ENCODE measurements at places on chromosomes 6 and 20. TPM values are rescaled to one million over a fixed set of nuclear protein-coding genes. Genes with fewer than 3 reads are reported as not detected.

DNA sequence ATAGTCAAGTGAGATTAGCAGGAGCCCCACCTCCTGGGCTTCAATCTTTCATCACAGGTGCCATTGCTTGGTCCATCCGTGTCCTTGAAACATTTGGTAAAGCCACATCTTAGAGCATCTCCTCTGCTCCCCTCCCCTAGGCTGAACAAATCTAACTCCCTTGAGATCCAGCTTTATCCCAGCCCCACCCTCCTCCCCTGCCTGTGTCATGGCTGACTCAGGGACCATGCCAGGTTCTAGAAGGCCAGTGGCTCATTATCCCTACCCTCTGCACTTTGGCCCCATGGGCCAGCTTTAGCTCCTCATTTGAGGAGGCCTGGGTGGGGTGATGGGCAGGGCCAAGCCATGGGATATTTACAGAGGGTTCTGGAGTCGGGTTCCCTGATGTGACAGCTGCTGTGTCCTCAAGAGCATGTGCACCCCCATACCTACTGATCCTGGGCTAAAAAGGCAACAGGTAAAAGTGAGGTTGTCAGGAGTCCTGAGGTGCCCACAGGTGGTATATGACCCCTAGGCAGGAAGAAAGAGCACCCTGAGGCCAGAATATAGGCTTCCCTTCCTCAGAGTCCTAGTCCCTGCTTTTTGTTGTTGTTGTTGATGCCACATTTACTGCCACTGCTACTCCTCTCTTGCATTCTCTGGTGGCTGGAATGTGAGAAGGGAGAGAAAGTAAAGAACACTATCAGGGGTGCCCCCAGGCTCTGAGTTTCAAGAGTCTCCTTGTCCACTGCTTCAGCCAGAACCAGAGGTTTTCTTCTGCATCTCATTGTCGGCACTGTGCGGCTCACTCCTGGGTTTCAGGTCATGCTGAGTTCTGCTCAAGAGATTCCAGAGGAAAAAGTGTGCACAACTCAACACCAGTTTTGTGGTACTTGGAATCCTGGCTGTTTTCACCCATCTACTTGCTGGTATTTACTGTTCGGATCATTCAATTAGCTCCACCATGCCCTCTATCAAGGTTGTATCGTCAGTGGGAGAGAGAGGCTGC, 228.4 kb downstream of the LRFN2 start:
- peaks cover 7% of the 10 kb centered on the region for H3K27me3 ChIP-seq
- no peak for DNase-seq
- peaks cover 5% of the 10 kb centered on the region for H3K4me1 ChIP-seq
- no peaks in the 10 kb centered on the region for H3K36me3 ChIP-seq
- no peak overlapping the region for H3K4me3 ChIP-seq

DNA sequence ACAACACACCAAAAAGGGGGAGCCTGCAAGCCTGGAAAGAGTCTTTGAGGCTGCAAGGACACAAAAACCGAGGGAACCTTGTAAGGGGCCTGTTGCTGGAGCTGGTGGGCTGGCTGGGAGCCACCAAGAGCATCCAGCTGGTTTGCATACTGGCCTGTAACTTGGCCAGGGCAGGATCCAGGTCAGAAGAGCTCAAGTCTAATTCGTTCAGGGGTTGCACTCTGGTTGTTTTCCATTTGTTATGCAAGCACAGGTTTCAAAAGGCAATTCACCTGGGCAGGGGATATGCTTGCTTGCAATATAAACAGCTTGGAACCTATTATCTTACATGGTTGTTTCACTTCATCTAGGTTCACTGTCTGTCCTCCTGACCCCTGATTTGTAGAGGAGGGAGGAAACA, 98.3 kb upstream of the GCM1 start:
- no peaks in the 10 kb centered on the region for H3K27me3 ChIP-seq
- no peak overlapping the region for H3K4me3 ChIP-seq
- no peak for DNase-seq
- H3K36me3 ChIP-seq, result no peaks in the 10 kb centered on the region

The STMN3 gene
- total RNA-seq, result 17.8 TPM

DNA sequence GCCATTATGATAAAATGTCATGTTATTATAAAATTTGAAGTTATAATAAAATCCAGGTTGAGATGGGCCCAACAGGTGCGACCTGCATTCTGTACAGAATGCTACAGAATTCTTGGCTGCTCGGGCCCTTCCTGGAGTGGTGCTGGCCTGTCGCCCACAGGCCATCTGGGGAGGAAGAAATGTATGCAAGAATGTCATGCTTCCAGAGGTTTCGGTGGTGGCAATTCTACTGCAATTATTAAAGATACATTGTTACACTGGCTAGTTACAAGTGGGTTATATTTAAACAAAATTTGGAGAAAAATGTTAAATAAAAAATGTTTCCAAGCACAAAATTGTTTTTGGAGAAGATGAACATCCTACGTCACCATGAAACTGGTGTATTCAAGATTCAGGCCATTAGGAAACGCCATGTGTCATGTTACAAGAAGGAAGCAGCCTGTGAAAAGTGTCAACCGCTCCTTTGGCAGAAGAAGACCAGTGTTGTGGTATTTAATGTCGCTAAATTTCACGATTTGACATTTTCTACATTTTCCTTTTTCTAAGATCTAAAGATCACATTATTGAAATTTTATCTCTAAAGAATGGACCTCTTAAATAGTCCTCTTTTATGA, 7.1 kb downstream of the RAMACL start:
- no peak overlapping the region for H3K27ac ChIP-seq
- no peaks in the 10 kb centered on the region for H3K27me3 ChIP-seq
- H3K36me3 ChIP-seq, result peaks cover 3% of the 10 kb centered on the region
- H3K4me1 ChIP-seq, result no peaks in the 10 kb centered on the region
- H3K4me3 ChIP-seq, result no peak overlapping the region

GRCh38 chr6:9248133-9248532, 812.8 kb upstream of the SLC35B3 start:
- H3K36me3 ChIP-seq, result no peaks in the 10 kb centered on the region
- no peaks in the 10 kb centered on the region for H3K4me1 ChIP-seq
- no peak overlapping the region for H3K4me3 ChIP-seq
- no peak overlapping the region for H3K27ac ChIP-seq
- no peak for DNase-seq
- H3K27me3 ChIP-seq, result no peaks in the 10 kb centered on the region

DNA sequence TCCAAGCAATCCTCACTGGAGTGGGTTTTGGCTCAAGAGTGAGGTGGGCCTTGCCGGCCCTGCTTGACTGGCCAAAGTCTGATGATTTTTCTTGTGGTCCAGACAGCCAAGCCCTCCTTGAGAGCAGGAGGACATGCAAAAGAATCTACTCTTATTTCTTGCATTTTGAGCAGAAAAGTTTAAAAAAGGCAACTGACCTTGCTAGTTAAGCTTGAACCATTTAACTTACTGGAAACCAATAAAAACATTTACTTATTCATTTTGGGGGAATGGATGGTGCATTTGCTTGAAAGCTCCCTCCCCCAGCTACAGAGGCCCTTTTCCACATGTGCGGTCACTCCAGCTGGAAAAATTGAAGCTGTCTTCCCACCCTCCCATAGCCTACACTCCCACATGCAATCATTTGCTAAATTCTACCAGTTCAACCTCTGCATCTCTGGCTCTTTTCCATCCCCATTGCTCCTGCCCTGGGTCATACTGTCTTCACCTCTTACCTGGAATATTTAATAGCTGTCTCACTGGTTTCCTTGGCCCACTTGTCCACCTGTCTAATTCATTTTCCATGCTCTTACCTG, 527.9 kb downstream of the DHX35 start:
- no peaks in the 10 kb centered on the region for H3K4me1 ChIP-seq
- no peak for DNase-seq
- no peaks in the 10 kb centered on the region for H3K36me3 ChIP-seq
- peaks cover 6% of the 10 kb centered on the region for H3K27me3 ChIP-seq
- H3K4me3 ChIP-seq, result no peak overlapping the region

The TM9SF4 gene
- 39.5 TPM for total RNA-seq

The MUC21 gene
- not detected for total RNA-seq

DNA sequence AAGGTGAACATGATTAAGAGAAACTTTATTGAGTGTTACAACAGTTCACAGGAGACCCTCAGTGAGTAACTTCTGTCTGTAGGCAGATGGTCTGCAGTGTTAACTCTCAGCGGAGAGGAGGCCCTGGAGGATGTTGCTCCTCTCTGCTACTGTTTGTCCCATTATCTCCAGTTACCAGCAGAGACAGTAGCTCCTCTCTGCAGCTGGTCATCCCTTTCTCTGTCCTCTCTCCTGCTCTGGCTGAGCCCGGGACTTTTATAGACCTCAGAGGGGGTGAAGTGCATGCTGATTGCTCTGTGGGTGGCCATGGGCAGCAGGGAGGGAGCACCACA, 5.7 kb downstream of the GTSF1L start:
- peaks cover 12% of the 10 kb centered on the region for H3K36me3 ChIP-seq
- H3K4me3 ChIP-seq, result no peak overlapping the region
- no peak for DNase-seq
- peaks cover 41% of the 10 kb centered on the region for H3K4me1 ChIP-seq
- no peak overlapping the region for H3K27ac ChIP-seq
- H3K27me3 ChIP-seq, result no peaks in the 10 kb centered on the region

DNA sequence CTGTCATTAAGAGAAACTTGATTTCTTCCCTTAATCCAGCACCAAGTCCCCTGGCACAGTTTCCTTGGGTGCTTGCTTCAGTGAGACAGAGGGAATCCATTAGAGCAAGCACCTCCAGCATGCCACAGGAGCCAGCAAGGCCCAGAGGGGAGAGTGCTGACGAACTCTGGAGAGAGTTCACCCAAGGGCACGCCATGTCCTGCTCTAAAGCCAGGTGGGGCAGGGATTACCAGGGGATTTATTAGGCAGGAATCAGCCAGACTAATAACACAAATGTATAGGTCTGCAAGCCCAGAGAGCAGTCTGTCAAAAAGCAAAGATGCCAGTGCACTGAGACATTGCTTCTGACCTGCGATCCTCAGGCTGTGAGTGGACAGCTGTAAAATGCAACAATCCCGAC, 155.4 kb upstream of the SYNDIG1 start:
- H3K36me3 ChIP-seq, result no peaks in the 10 kb centered on the region
- H3K27ac ChIP-seq, result no peak overlapping the region
- no peak overlapping the region for H3K4me3 ChIP-seq
- no peak for DNase-seq
- peaks cover 14% of the 10 kb centered on the region for H3K4me1 ChIP-seq

DNA sequence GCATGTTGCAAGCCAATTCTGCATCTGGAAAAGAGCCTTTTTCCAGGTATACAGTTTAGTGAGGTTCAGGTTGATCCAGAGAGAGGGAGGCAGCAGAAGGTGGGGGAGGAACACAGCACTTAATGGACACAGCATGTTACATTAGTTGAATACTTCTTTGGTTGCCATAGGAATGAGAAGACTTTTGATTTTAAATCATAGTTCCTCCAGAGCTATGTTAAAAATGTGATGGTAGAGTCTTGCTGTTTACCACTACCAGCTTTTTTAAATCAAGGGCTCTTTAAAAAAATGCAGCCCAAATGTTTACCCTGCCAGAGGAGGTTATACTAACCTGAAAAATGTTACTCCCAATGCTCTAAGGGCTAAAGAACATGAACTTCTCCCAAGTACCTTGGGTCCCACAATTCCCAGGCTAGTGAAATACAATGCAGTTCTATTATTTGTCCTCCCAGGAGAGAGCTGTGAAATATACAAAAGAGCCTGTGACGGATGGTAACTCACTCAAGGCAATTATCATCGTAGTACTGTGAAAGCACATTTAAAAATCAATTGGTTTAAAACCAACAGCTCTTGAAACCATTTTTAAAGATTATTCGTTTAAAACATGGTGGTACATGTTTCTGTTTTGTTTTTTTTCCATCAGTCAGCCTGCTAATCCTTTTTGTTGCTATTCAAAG, 6.9 kb upstream of the PHACTR1 start:
- no peak overlapping the region for H3K4me3 ChIP-seq
- H3K36me3 ChIP-seq, result no peaks in the 10 kb centered on the region
- no peaks in the 10 kb centered on the region for H3K4me1 ChIP-seq
- no peak overlapping the region for H3K27ac ChIP-seq
- peaks cover 11% of the 10 kb centered on the region for H3K27me3 ChIP-seq

The HRH3 gene
- not detected for total RNA-seq

All from activated CD8-positive, alpha-beta T cell treated with anti-CD3 and anti-CD28 coated beads for 36 hours (primary cell).